ENCODE measurements at places on chromosomes 6 and 20.
A peak's percentile ranks its signal among the peaks of the same experiment; 100 is the strongest.

DNA sequence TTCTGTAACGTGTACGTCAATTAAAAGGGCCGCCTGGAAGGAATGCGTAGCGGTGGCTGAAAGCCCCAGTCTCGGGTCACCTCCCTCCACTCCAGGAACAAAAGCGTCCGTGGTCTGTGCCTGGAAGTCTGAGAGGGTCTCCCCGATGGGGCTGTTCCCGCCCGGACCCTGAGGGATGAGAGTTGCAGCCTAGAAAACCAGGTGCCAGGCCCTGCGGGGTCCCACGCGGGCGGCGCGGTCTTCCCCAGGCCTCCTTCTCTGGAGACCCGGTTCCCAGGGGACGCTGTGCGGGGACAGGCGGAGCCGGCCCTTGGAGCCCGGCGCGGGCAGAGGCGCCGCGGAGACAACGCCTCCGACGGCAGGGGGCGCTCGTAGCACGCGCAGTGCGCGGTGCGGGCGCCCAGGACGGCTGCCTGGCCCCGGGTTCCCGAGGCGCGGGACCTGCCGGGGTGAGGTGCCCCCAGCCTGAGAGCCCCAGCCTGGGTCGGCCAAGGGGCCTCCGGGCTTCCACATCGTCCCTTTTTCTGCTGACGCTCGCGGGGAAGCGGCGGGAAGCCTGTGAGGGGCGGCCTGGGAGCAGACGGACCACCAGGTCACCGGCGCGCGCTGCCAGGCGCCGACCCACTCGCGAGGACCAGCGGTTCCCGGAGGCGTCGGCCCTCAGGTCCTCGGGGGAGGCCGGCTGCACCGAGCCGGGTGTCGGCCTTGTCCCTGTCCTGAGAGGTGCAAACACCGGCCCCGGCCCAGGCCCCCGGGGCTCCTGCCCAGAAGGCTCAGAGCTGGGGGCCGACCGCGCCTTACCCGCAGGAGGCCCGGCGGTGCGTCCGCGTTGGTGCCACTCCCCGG lies 5.3 kb upstream of the FOXC1 start:
- DNase-seq = peak; percentile 89

GRCh38 chr20:50868509-50869495 lies 62.4 kb downstream of the ADNP start:
- DNase-seq = no peak

DNA sequence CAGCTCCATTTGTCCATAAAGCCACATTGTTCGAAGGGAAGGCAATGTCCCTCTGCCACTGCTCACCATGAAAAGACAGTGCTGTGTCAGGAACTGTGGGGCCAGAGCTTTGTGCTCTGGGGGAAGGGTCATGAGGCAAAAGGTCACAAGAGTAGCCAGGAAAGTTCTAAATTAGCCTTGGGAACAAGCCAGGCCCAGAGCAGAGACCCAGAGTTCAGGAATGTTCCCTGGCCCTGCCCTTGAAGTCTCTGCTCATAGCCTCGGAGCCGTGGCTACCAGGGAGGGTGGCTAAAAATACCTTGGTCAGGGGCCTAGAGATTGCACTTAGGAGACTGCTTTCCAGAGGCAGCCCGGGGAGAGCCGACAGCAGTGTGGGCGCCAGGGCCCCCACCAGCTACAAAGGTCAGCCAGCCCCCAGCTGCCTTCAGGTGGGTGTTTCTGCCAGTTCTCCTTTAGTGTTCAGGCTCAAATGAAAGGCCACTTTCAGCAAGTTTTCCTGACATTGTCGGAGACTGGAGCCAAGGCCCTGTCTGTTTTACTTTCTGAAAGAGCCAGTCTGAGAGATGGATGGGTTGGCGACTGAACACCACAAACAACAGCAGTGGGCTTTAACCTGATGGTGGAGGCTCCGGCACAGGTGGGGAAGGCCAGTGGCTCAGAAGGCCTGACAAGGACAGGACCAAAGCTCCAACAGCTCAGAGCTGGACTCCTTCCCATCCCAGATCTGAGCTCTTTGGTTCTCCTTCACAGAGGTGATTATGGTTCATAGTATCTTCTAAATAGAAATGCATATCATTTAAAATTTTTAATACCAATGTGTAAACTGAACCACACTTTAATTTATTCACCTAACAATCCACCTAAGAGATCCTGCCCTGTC lies 76.2 kb downstream of the CDH26 start:
- DNase-seq = no peak

GRCh38 chr6:125823180-125823579 lies 32.4 kb downstream of the NCOA7 start:
- no peak for DNase-seq

GRCh38 chr6:121760745-121761144 lies 325.3 kb downstream of the GJA1 start:
- DNase-seq = no peak

- no peak for DNase-seq
Measured at GRCh38 chr20:59817846-59818615, 115.4 kb downstream of the SYCP2 start.

DNA sequence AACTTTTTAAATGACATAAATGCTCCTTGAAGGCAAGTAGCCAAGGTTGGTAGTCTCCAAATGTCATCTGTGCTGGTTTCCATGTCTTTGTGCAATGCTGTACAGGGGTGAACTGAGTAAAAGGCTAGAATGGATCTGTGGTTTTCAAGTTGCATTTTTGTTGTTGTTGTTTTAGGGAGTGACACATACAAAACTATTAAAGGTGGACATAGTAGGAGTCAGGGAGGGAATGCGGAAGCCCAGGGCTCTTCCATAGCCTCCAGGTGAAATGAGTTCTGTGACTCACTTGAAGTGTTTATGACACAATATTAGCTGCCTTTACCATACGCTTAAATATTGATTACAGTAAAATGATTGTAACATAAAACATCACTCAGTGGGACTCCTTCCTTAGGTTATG lies 22.5 kb upstream of the QKI start:
- no peak for DNase-seq

DNA sequence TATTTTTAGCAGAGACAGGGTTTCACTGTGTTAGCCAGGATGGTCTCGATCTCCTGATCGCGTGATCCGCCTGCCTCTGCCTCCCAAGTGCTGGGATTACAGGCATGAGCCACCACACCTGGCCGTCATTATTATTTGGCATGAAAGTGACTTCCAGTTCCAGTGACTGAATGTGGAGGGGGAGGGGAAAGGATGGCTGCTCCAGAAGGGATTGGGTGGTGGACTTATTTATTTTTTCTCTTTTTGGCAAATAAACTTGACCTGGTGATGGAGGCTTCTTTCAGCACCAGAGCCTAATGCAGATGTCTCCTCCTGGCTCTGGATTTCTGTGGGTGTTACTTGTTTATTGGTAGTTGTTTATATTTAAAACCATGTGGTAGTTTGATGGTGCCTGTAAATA lies 16.9 kb upstream of the SLC22A23 start:
- no peak for DNase-seq

- no peak for DNase-seq
Measured at GRCh38 chr6:27873021-27873940, 38.9 kb downstream of the OR2B2 start.

DNA sequence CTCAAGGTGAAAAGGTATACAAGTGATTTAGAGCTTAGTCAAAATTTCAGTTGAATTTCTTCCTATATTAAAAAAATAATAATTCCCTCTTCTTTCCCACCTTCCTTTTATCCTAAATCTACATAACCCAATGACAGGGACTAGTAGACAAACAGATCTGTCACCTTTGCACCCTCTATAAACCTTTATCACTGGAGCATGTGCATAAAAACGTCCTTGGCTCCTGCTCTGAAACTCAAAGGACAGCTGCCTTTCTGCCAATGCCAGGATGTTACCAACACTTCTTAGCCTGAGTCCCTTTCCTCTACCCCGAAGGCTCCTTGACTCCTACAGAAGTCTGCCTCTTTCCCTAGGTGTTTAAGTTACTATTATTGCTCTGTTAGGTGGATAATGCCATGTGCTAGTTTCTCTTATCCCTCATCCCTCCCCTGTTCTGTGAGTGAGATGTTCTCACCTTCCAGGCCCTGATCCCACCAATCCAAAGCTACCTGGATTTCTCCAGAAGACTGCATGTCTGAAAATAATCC lies 4.3 kb downstream of the CLVS2 start:
- DNase-seq = no peak

DNA sequence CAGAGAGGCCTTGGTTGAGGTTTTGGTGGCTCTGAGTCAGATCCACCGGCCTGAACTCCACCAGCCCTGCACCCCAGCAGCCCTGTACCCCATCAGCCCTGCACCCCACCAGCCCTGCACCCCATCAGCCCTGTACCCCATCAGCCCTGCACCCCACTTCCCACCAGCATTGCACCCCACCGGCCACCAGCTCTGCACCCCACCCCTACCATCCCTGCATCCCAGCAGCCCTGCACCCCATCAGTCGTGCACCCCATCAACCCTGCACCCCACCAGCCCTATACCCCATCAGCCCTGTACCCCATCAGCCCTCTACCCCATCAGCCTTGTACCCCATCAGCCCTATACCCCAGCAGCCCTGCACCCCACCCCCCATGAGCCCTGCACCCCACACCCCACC lies 14.3 kb upstream of the CHRNA4 start:
- no peak for DNase-seq

DNA sequence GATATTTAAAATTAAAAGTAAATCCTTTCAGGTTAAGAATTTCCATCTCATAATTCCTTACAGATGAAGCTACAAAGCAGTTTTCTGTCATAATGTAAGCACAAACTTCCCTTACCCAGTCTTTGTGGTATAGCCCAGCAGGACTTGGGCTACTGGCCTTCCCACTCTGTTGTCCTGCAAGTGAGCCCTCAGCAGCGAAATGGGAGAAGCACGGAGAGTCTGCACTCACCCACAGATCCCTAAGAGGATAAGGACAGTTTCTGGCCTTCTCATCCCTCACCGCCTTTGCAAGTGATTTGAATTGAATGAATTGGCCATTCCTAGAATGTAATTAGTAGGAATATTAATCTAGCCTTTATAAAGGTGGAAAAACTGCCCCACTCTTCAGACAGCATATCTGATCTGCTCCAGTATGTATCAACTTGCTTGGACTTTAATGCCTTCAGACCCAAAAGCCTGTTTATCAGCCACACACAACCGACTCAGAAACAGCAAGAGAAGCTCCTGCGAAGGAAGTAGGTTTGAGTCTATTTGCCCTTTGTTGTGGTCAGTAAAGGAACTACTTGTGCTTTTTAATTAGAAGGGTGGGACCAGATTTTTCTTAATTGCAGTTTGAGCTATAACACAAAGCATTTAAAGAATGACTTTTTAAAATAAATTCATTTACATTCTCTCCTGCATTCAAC lies 29.9 kb upstream of the PRDM1 start:
- no peak for DNase-seq

DNA sequence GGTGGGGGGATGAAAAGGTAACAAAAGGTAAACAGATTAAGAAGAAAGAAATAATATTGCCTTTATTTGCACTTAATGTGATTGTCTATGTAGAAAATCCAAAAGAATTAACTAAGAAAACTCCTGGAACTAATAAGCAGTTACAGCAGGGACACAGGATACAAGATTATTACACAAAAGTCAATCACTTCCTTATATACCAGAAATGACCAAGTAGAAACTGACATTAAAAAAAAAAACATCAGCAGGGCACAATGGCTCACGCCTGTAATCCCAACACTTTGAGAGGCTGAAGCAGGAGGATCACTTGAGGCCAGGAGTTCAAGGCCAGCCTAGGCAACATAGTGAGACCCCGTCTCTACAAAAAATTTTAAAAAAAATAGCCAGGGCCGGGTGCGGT lies 123.2 kb upstream of the RIPOR2 start:
- no peak for DNase-seq

DNA sequence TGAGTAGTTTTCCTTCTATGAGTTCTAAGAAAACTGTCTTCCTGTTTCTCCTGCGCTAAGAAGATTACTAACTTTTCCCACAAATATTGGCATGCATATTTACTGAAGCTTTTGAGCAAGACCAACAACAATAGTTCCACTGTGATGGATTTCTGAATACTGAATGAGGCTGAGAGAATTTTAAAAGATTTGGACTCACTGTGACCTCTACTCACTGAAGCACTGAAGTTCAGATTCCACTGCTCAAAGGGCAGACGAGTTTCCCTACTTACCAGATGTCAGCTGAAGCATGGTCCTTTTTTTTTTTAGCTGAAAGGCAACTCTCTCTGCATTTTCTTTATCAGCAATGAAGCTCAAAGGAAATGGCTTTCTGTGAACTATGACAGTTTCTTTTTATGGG lies 718.5 kb downstream of the RFPL4B start:
- DNase-seq = no peak

GRCh38 chr6:15342114-15342513 lies 96.2 kb downstream of the JARID2 start:
- DNase-seq = no peak

DNA sequence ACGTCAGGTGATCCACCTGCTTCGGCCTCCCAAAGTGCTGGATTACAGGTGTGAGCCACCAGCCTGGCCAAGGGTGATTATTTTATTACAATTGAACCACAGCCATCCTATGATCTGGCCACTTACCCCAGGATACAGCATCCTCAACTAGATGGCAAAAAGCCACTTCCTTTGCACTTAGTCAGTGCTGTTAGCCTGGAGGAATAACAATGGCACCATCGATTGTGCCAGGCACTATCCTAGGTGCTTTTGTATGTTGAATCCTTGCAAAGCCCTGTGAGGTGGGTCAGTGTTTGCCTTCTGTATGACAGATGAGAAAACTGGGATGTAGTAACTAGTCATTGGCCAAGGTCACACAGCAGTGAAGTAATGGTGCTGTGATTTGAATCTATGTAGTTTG lies 11.2 kb upstream of the TTPAL start:
- no peak for DNase-seq

DNA sequence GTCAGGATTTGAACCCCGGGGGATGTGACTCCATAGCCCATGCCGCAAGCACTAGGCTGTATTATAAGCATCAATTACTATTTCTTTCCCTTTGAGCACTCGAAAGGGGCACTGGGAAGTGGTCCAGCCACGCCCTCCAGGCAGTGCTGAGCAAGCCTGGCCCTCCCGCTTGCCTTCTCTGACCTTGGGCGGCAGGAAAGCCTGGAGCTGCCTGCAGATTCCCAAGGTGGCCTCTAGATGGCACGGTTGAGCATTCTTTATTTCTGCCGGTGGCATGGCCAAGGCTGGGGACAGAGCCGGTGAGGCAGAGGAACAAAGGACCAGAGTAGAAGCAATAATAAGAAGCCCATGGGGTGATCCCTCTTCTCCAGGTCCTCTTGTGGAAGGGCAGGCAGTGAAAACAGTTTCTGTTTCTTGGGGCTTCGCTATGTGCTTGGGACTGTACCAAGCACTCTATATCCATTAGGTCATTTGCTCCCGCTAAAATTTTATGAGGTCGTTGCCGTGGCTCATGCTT lies 32.0 kb downstream of the ARHGAP40 start:
- DNase-seq = peak; percentile 68

GRCh38 chr20:40651151-40651550 lies 37.9 kb downstream of the MAFB start:
- no peak for DNase-seq

GRCh38 chr6:112258642-112259336 lies 4.4 kb upstream of the LAMA4 start:
- DNase-seq = no peak

- no peak for DNase-seq
Measured at GRCh38 chr20:57245997-57246396, 20.4 kb downstream of the BMP7 start.

DNA sequence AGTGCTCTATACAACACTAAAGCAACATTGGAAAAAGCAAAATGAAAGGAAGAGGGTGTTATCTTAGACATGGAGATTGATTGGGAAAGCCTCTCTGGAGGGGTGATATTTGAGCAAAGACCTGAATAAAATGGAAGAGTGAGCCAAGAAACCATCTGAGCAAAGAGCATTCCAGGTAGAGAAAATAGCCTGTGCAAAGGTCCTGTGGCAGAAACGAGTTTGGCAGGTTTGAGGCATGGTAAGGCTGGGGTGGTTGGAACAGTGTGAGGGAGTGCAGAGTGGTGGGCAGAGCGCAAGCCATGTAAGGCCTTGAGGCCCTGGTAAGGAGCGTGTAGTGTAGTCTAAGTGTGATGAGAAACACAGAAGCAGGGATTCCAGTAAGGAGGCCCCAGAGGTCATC lies 40.0 kb upstream of the PTPRT start:
- DNase-seq = no peak

All from H54 (cell line).